ENCODE measurements at places on chromosomes 7 and 10.

DNA sequence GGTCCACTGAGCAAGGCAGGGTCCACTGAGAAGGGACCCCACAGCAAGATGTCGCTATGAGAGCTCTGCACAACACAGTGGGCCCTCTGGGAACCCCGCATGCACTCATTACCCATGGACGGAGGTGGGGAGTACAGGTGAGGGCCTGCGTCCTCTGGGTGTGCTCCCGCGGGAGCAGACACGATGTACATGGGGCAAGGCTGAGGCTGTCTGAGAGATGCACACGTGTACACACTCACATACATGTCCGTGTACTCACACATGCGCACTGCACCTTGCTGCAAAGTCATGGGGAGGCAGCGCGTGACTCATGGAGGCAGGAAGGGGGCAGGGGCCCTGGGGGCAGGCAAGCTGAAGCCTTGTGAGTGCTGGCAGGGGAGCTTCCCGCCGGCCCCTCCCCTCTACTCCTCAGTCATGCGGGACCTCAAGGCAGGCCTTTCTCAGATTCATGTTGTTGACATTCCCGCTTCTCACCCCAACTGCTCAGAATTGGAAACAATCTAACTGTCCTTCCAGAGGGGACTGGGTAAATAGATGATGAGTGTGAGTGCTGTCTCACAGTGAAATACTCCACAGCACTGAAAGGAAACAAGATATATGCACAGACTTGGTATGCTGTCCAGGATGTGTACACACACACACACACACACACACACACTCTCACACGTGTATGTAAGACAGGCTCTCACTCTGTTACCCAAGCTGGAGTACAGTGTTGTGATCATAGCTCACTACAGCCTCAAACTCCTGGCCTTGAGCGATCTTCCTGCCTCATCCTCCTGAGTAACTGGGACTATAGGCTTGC is 40.0 kb downstream of the GOLGA7B start:
- no peak for DNase-seq

DNA sequence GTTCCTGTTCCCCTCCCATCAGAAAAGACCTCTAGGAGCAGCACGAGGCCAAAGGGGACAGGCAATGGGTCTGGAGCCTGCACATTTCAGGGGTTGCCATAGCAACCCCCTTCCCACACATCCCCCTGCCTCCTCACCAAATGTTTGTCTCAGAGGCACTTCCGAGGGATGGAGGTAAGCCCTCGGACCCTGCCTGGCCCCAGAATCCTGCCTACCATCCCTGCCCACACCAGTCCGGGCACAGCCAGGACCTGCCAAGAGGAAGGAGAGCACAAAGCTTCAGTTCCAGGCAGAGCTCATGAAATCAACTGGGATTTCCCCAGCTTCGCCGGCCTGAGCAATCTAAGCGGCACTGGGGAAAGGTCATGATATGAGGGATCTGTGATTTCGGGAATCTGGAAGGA is 175.0 kb upstream of the PLXNA4 start:
- no peak for DNase-seq

DNA sequence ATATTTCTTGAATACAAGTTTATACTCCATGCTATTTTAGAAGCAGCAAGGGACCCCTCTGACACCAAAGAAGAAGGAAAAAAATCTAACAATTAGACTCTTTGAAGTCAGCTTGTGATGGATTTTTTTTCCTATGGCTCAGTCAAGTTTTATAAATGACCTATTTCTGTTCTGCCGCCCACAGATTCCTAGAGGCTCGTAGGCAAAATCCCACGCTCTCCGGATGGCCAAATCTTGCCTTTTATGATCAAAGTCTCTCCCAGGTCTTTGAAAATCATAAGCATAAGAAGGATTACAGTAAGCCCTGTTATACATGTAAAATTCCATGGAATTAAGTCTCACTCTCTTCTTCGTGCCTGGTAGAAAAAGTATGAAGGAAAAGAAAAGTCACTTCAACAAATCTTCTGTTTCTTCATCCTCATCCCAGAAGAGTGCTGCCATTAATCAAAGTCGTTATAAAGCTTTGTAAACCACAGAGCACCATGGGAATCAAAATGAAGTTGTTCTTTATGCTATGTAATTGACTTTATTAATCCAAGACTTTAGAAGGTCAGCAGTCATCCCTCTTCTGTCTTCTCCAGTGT is 33.1 kb downstream of the ASB13 start:
- DNase-seq = no peak

DNA sequence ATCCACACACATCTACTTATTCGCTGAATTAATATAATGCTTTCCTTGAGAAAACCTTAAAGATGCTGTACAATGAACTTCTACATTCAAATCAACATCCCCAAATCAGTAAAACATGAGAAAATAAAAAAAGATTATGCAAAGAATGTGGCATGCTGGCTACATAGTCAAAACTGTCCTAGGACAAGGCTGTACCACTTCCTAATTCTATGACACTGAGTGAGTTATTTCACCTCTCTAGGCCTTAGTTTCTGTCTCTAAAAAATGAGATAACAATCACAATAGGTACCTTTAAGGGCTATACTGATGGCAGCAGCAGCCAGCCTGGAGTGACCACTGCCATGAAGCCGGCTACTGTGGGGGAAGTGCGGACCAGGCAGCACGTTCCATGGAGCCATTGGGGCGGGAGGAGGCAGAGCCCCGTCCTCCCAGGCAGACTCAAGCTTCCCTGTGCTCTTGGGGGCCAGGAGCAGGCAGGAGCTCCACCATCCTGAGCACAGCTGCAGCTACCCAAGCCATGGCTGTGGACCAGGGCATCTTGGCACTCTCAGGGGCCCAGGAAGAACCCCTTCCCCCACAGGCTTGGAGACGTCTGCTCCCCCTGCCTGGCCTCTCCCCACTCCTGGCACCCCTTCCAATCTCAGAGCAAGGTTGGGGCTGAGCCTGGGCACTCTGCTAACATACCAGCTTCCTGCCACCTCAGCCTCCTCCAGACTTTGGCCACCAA is 110.2 kb downstream of the ELAPOR2 start:
- DNase-seq = no peak

GRCh38 chr7:11969643-11970042 is 137.6 kb upstream of the THSD7A start:
- DNase-seq = no peak

- DNase-seq = no peak
These were observed 25.4 kb upstream of the ANK3 start for GRCh38 chr10:60414877-60415585.

DNA sequence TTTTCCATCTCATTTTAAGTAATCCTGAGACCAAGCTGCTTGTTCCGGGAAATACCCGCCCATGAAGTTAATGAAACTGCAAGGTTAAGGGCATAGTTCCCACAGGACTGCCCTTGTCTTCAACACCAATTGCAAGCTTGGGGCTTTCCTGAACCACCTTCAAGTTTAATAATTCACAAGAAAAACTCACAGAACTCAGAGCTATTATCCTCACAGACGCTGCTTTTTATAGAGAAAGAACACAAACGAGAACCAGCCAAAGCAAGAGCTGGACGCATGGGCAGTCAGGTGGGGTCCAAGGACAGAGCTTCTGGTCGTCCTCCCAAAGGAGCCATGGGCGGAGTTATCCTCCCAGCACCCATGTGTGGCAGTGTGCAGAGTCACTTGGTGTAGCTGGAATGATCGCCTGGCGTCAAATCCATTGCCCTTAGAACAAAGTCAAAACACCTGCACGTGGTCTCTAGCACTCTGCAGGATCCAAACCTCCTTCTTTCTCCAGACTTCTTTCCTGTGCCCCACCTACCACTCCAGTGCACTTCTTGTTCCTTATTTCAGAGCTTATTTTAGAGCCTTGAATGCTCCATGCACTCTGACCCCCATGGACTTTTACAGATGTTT is 56.7 kb downstream of the SNX10 start:
- DNase-seq = no peak

- DNase-seq = no peak
These were observed 359.8 kb upstream of the MTPN start for GRCh38 chr7:136336932-136337331.

GRCh38 chr10:70887804-70888800 is at the start of gene PCBD1:
PCBD1 (minus strand) TSS chr10:70888565; CDS start chr10:70888533, 32 bp downstream.
- peak; percentile 69 for DNase-seq

DNA sequence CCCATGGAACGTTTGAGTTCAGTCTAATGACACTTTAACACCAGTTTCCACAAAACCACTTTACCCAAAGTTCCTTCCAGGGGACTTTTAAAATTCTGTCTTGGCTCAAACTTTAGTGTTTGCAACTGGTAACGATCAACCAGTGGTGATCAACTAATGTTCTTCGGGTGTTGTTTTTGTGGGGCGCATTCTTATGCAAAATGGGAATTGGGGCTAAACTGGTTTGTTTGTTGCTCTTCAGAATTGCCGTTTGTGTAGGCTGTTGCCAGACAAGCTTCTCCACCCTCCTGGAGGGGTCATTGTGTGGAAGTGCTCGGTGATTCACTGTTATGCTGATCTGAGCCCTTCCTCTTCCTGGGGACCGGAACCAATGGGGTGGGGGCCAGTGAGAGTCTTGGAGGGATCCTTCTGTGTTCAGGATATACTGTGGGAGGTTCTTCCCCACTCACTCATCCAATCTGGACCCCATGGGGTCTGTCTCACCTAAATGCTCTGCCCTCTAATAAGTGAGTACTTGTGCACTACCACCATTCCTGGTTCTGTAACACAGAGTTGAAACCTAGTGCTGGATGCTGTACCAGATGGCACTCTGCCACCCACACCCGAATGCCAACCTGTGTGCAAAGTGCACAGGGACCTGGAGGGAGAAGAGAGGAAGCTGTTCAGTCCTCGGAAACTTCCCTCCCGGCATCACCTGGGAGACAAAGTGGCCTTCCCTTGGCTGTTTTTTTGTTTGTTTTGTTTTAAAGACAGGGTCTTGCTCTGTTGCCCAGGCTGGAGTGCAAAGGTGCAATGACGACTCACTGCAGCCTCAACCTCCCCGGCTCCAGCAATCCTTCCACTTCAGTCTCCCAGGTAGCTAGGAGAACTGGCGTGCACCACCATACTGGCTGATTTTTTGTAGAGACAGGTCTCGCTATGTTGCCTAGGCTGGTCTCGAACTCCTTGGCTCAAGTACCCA is 2.1 kb downstream of the NFE2L3 start:
- DNase-seq = no peak

- DNase-seq = peak; percentile 83
These were observed 98.0 kb upstream of the ZNF722 start for GRCh38 chr7:63900394-63901203.

DNA sequence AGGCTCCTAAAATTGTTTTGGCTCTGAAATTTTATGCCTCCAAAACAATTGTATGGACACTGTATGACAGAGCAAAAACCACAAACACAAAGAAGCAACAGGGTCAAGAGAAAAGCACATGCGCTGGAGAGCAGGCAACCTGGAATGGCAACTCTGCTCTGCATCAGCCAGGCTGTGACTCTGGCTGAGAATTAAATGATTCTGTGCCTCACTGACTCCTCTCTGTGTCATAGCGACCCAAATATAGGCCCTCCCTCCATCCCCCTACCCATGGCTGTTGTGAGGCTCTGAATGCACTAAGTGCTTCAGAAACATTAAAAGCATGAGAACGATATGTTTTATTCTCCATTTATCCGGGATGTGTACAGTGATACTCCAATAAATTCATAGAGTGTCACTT is 24.9 kb upstream of the NEBL start:
- no peak for DNase-seq

DNA sequence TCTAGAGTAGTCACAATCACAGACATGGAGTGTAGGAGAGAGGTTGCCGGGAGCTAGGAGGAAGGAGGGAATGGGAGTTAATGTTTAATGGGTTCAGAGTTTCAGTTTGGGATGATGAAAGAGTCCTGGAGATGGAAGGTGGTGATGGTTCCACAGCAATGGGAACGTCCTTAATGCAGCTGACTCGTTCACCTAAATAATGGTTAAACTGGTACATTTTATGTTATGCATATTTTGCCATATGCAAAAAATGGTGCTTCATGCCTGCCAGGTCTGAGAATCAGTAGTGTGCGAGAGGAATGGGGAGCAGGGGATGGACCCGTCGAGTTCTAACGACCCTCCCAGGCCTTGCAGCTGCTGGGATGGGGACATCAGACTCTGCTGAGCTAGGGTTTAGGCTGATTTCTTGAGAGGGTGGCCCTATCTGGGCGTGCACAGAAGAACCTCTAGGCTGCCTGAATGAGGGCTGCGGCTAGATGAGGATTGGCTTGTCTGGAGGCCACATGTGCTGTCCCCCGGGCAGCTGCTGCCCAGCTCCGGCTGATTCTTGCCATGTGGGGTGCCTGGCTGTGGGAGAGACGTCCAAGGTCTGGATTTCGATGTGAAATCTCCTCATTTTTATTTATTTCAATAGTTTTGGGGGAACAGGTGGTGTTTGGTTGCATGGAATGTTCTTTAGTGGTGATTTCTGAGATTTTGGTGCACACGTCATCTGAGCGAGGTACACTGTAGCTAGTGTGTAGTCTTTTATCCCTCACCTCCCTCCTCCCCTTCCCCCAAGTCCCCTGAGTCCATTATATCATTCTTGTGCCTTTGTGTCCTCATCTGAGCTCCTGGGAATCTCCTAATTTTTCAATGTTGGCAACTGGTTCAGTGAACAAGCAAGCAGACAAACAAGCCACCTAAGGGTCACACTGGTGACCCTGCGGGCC is 116.0 kb downstream of the GRK5 start:
- no peak for DNase-seq

GRCh38 chr10:71390461-71390835 is 6.3 kb upstream of the CDH23 start:
- no peak for DNase-seq

- no peak for DNase-seq
These were observed 689.7 kb upstream of the CELF2 start for GRCh38 chr10:10327934-10328333.

GRCh38 chr10:5106553-5106952 is 12.3 kb downstream of the AKR1C3 start:
- no peak for DNase-seq

GRCh38 chr7:37193087-37193774 is 255.4 kb downstream of the ELMO1 start:
- no peak for DNase-seq

DNA sequence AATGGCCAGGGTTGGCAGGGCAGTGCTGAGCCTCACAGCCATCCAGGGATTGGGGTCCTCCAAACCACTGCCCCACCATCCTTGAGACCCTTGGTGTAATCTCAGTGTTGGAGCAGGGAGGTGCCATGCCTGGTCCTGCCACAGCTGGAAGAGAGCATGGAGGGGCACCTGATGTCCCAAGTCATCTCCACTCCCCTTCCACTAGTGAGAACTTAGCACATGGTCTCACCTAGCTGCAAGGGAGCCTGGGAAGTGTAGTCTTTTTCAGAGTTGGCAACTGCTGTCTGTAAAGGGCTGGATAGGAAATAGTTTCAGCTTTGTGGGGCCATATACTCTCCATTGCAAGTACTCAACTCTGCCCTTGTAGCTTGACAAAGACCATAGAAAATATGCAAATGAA is 238.7 kb downstream of the RPS24 start:
- DNase-seq = no peak

- no peak for DNase-seq
These were observed 33.5 kb upstream of the DDC start for GRCh38 chr7:50598460-50599343.

Measured in stimulated activated CD4-positive, alpha-beta T cell treated with anti-CD3 and anti-CD28 coated beads, Interleukin-4, amount 100 ng/mL, for 48 hours (primary cell).